Stromal cell of bone marrow (primary cell): ENCODE measurements at places on chromosomes 6 and 20.

DNA sequence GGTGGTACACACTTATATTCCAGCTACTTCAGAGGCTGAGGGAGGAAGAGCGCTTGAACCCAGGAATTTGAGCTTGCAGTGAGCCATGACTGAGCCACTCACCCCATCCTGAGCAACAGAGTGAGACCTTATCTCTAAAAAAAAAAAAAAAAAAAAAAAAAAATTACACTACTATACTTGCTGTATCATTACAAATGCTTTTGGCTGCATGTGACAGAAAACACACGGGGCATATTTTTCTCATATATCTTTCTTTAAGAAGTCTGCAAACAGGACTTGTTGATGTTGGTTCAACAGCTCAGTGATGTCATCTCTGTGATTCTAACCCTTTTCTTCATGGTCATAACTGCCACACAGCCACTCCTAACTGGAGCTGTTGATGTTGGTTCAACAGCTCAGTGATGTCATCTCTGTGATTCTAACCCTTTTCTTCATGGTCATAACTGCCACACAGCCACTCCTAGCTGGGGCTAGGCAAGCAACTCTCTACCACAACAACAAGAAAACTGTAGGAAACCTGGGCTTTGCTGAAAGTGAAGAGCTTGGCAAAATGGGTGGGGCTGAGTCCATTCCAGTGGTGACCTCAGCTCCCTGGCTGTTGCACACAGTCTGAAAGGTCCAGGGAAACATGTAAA is 19.8 kb downstream of the MTFR2 start:
- no peak for DNase-seq

- no peak for DNase-seq
Measured at GRCh38 chr6:165404697-165405096, 95.3 kb upstream of the C6orf118 start.

DNA sequence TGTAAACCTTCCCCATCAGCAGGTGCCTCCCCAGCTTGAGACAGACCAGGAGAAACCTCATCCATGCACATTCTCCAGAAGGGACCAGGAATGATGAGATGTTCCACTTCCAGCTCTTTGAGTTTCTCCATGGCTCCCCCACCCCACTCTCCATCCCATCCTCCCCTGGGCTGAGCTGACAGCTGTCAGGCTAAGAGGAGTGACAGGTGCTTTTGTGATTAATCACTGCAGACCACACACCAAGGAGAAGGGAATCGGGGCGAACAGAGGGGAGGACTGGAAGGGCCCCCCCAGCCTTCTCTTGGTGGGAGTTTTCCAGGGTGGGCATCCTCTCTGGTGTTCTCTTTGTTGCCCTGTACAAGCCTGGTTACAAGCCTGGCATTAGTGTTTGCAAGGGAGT is 56.1 kb upstream of the ZFAND3 start:
- no peak for DNase-seq

DNA sequence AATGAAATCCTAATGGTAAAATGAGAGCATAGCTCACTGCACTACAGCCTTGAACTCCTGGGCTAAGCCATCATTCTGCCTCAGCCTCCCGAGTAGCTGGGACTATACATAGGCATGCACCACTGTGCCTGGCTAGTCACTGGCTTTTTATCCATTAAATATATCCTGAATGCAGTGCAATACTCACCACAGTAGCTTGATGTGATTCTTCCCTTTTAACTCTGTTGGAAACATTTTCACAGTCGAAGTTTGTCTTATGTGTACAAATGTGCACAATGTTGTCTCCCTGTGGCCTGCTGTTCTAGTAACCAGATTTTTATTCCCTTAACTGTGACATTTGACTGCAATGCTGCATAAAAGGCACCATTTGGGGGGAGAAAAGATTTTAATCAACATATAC is 56.7 kb downstream of the TRMT6 start:
- DNase-seq = no peak

- no peak for DNase-seq
Measured at GRCh38 chr6:170096803-170097504, 193.9 kb downstream of the DLL1 start.

- DNase-seq = no peak
Measured at GRCh38 chr6:135269481-135269891, 88.4 kb downstream of the MYB start.

- DNase-seq = no peak
Measured at GRCh38 chr6:32610682-32611296, 21.1 kb upstream of the HLA-DRB1 start.
